Stimulated activated CD4-positive, alpha-beta T cell treated with anti-CD3 and anti-CD28 coated beads, Interleukin-4, amount 100 ng/mL, for 1 hour (primary cell): ENCODE measurements at places on chromosomes 7 and 10.

GRCh38 chr7:111588065-111588433 lies 25.8 kb upstream of the IMMP2L start:
- DNase-seq: no peak

DNA sequence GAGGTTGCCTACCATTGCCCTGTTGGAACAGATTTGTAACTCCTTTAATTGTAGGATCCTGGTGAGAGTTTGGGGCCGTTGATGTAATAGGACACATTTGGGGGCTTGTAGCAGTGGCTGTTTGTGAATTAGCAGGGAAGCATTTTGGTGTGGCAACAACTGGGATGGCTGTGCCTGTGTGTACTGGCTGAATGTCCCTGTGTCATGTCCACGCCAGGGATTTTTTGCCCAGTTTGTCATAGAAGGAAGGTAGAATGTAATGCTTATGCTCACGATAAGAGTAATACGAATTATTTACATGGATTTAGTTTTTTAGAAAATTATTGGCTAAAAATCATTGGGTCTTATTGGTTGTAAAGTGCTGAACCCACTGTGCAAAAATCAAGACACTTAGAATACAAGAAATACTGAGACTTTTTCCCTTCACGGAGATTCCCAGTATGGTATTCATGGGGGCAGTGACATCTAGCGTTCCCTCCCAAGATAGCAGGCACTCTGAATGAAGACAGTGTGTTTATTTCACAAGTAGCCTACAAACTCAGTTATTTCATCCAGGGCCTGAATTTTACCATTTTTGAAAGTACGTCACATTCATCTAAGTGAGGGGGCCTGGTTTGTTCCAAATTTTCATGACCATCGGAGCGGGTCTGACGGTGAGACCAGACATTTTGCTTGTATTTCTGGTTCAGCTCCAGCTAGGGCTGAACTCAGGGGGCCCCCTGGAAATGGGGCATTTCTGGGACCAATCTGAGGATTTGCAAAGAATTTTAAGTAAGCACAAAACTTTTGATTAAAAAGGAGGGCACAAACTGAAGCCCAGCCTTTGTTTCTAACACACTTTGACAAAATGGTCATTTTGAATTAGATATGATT lies 74.7 kb downstream of the CACNB2 start:
- no peak for DNase-seq

DNA sequence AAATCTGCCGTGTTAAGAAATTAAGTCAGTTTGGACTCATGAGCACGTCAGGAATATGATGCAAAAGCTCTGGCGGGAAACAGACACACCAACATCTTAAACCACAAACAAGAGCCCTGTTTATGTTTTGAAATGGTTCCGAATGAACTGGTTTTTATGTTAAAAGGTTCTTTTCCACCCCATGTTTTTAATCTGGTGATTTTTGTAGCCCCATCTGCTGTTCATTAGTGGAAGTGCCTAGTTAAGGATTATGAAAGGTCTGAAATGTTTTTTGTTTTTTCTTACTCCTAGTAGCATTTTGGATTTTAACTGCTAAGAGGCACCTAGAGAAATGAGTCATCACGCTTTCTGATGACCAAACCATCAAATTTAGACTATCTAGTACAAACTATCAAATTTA lies 404.1 kb upstream of the MKI67 start:
- DNase-seq: no peak

GRCh38 chr7:129855234-129855673 lies 97.5 kb downstream of the UBE2H start:
- no peak for DNase-seq

DNA sequence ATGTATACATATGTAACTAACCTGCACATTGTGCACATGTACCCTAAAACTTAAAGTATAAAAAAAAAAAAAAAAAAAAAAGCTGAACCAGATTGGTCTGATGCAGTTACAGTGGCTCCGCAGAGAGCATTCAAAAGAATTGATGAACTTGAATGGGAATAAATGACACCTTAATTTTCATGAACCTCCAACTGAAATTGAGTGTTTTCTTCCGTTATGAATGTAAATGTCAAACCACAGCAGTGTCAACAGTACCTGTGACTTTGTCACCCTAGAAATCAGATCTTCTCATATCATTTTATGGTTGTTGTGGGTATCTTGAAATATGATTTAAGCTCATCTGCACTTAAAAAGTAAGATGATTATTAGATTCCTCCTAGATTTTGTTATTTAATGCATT lies 32.7 kb upstream of the SRGN start:
- no peak for DNase-seq

DNA sequence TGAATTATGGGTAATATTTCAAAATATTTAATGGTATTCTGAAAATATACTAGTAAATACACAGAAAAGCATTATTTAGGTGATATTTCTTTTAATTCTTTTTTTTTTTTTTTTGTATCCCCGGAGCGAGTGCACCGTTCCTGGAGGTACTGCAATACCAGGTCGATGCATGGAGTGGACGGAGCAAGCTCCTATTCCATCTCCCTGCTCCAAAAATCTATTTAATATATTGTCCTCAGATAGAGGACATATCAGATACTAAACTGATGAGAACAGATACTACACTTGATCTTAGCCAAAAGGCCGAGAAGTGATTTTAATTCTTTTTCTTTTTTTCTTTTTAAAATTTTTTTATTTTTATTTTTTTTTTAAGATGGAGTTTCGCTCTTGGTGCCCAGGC lies 10.8 kb downstream of the BTRC start:
- no peak for DNase-seq

DNA sequence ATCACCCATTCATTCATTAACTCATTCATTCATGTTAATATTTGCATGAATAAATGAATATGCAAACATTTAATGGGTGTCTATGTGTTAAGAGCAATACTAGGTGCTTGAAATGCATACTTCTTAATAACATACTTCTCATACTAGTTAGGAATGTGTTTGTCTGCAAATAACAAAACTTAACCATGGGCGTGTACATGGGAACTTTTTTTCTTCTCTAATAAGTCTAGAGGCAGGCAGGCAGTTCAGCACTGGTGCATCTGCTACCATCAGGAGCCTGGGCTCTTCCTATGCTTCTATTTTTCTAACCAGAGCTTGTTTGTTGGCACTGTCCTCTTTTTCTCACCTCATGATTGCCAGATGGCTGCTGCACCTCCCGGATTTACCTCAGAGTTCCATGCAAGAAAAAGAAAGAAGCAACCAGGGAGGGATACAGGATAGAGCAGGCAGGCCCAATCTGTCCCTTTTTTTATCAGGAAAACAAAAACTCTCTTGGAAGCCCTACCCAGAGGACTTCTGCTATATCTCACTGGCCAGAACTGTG lies 22.7 kb downstream of the CDHR3 start:
- no peak for DNase-seq

DNA sequence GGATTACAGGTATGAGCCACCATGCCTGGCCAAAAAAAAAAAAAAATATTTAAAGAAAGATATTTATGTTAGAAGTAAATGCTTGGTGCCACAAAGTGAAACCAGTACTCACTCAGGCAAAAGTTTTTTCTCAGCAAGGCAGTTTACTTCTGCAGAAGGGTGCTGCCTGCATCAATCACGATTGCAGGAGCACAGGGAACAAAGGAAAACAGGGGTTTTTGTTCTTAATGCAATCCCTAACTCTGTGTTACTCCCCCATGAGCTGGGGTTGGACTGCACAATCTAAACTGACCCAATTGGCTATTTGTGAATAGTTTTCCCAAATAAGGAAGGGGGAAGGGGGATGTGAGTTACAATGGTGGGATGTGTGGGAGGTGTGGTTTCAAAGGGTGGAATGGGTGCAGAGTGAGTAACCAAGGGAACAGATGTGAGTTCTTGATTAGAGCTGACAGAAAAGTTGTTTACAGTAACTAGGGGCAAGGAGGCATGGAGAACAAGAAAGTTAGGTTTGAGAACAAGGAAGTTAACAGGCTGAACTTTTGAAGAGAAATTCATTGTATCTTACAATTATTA lies 255.4 kb downstream of the TYW1 start:
- DNase-seq: no peak

GRCh38 chr10:32159264-32159663 lies 103.0 kb upstream of the KIF5B start:
- DNase-seq: no peak

DNA sequence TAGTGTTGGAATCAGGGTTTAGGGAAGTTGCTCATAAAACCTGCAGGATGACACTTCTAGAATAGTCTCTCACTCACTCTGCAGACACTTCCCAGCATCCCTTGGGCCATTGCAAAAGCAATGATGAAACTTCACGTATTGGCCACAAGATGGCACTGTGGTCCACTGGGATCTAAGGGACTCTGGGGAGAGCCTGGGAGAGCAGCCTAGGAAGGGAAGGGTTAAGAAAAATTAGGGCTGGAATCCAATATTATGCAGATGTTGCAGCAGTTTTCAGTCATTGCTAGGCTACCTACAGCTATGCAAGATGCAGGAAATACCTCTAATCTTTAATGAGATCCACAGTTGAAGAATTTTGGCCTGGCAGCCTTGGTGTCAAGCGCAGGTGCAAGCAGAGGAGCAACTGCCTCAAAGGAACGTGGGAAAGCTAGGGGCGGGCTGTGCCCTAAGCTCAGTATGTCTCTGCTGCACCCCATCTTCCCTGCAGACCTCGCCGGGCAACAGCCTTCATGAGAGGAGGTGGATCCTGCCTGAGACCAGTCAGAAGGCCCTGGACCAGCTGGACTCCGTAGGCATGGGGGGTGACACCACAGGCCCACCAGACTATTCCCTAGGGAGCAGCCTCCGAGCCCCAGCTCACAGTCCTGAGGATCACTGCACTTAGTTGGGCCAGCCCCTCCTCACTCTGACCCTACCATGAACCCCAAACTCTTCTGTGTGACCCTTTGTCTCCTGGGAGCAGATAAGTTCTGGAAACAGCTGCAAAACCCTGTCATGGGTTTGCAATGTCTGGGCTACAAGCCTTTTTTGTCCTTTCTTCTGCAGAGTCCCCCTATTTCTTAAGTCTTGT lies 127.9 kb upstream of the PRSS58 start:
- DNase-seq: peak; percentile 28

- no peak for DNase-seq
Observed at GRCh38 chr10:33434933-33435332, 100.5 kb upstream of the NRP1 start.

DNA sequence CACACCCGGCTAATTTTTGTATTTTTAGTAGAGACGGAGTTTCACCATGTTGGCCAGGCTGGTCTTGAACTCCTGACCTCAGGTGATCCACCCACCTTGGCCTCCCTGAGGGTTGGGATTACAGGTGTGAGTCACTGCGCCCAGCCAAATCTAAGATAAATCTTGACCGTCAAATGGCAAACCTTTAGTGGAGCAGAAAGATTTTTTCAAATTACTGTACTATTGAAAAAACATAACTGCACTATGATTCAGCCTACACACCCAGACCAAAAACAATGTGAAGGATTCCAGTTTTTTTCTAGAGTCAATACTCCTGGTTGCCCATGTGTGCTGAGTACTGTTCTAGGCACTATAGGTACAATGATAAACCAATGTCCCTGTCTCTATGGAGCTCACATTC lies 33.9 kb upstream of the SVIL start:
- DNase-seq: no peak

DNA sequence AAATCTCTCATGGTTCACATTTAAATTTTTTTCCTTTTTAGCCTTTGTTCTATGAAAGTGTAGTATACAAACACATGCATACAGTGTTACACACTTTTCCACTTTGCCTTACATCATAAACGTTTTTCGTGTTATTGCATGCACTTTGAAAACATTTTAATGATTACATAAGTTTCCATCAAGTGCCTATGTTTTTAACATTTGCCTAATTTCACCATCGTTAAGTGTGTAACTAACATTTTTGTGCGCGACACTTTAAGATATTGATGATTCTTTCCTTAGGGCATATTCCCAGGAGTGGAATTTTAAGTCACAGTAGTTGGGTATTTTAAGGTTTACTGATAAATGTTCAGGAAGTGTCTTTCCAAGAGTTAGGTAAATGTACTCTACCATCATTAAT lies 1.5 kb upstream of the FRAT2 start:
- no peak for DNase-seq

GRCh38 chr7:39921506-39922175 lies 28.4 kb upstream of the CDK13 start:
- DNase-seq: no peak

GRCh38 chr7:20132585-20132984 lies 84.6 kb downstream of the MACC1 start:
- no peak for DNase-seq

GRCh38 chr10:89351780-89352597 lies 24.2 kb downstream of the IFIT3 start:
- no peak for DNase-seq

DNA sequence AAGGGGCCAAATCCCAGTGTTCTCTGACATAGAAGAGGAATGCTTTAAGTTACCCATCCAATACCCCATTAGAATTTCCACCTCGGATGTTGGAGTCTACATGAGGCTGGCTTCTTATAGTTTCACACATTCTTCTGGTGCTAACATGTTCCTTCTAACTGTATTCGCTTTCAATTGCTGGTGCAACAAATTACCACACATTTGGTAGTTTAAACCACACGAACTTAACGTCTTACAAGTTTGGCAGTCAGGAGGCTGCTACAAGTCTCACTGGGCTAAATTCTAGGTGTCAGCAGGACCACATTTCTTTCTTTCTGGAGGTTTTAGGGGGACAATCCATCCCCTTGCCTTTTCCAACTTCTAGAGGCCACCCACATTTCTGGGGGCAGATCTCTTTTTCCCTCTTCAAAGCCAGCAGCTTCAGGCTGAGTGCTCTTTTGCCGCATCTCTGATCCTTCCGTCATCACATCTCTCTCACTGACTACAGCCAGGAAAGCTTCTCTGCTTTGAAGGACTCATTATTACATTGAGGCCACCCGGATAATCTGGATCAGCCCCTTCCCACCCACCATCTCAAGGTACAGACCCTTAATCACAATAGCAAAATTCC lies 5.1 kb upstream of the MACC1 start:
- no peak for DNase-seq

- DNase-seq: no peak
Observed at GRCh38 chr7:127375631-127376030, 16.9 kb downstream of the ZNF800 start.

GRCh38 chr10:74901301-74901700 lies 74.9 kb downstream of the KAT6B start:
- DNase-seq: no peak

- no peak for DNase-seq
Observed at GRCh38 chr7:90817151-90817550, 221.0 kb downstream of the CDK14 start.
